T-cell (primary cell): ENCODE measurements at places on chromosomes 6 and 20. TPM values are rescaled to one million over a fixed set of nuclear protein-coding genes. Genes with fewer than 3 reads are reported as not detected.

The CDSN gene
- total RNA-seq = not detected

GRCh38 chr6:72755752-72756151, 133.9 kb downstream of the KCNQ5 start:
- no peak overlapping the region for H3K4me3 ChIP-seq
- DNase-seq = no peak
- H3K27me3 ChIP-seq = no peaks in the 10 kb centered on the region
- no peak overlapping the region for H3K27ac ChIP-seq
- no peaks in the 10 kb centered on the region for H3K36me3 ChIP-seq

GRCh38 chr6:137095651-137096238, 51.0 kb upstream of the IL20RA start:
- H3K27me3 ChIP-seq = no peaks in the 10 kb centered on the region
- no peaks in the 10 kb centered on the region for H3K36me3 ChIP-seq
- H3K4me3 ChIP-seq = no peak overlapping the region
- H3K4me1 ChIP-seq = peaks cover 8% of the 10 kb centered on the region
- H3K27ac ChIP-seq = no peak overlapping the region

The ZHX3 gene
- total RNA-seq = 10.5 TPM

- H3K36me3 ChIP-seq = peaks cover 35% of the 10 kb centered on the region
- H3K27me3 ChIP-seq = no peaks in the 10 kb centered on the region
- peak; percentile 49 for DNase-seq
- peak overlapping the region; percentile 99 for H3K4me3 ChIP-seq
- H3K27ac ChIP-seq = peak overlapping the region; percentile 88
Observed at GRCh38 chr6:30720738-30721197, 616 bp downstream of the TUBB start.

DNA sequence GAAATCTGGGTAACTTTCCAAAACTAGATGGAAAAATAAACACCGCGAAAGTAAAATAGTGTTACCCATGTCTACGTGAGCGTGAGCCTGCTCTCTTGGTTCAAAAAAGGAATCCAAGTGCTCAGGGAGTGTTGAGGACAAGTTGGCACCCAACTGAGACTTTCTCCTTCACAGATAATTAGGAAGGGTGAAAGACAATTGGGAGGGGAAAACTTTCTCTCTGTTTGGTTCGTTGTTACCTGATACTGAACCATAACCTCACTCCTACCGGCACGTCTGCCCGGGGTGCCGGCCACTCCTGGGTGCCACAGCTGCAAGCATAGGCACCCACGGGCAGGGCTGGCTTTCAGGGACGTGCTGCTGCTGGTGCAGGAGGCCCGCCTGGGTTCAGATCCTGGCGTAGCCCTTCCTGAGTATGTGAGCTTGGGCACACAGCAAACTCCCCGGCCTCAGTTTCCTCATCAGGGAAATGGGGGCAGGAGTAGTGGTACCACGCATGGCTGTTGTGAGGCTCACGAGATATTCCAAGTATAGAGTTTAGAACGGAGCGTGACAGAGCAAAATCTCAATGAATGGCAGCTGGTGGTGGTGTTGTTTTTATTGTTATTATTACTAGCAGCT, 38.2 kb upstream of the PMEPA1 start:
- DNase-seq = no peak
- no peaks in the 10 kb centered on the region for H3K36me3 ChIP-seq
- H3K4me1 ChIP-seq = no peaks in the 10 kb centered on the region
- peaks cover 34% of the 10 kb centered on the region for H3K27me3 ChIP-seq
- no peak overlapping the region for H3K27ac ChIP-seq
